Thyroid gland (tissue), 4 donors: ENCODE measurements at places on chromosomes 13 and 19.

- no peak for DNase-seq
Observed at GRCh38 chr13:102584434-102584833, 12.4 kb upstream of the TPP2 start.

DNA sequence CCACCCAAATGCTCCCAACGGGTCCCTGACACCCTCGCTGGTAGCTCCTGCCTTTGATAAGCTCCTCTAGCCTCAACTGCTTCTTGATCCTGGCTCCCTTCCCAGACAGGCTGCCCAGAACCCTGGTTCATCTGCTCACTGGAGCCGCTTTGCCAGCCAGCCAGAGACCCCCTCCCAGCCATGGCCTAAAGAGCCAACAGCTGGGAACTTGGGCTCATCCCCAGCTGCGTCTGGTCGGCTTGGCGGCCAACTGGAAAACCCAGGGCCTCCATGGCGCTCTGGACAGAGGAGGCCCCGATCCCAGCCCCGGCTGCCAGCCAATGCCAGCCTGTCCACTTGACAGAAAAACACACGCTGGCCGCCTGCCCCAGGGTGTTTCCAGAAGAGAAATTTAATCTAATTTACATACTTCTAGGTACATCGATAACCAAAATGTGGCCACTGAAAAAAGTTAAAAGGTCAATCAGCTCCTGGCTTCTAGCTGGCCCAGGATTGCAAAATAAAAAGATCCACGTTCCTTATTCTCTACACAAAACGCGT is 3.0 kb upstream of the AKAP8L start:
- DNase-seq: no peak

DNA sequence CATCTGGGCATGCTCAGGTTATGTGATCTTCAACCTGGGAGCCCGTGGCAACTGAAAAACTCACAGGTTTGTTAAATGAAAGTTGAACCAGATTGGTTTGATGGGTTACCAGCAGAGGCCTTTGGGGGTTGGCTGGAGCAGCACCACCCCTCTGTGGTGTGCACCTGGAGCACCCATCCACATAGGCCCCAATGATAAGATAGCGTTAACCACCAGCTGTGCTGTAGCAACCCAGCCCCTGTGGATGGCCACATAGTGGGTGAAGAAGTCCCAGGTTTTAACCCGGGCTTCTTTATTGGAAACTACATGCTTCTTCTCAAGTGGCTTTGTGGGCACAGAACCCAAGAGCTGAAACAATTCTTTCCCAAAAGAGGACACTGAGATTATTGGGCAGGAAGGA is 22.6 kb upstream of the MTIF3 start:
- no peak for DNase-seq

- no peak for DNase-seq
Observed at GRCh38 chr13:98459171-98459681, 117.7 kb downstream of the STK24 start.

DNA sequence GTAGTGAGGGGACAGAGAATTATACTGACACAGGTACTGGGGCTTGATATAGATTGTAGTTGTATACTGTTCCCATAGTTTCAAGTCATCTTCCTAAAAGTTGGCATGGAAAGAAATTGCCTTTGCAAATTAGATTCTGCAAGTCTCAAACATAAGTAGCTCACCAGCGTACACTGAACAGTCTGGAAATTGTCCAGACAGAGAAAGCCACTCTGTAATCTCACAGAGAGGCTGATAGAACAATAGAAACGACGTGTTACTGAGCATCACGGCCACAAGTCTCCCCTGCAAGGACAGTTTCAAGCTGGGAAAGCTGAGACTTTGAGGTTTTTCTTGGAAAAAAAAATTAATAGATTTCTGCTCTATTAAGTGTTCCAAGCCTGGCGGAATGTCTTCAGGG is 228.6 kb downstream of the DNAJC15 start:
- no peak for DNase-seq

GRCh38 chr19:49997709-49998108 is 27.5 kb downstream of the VRK3 start:
- DNase-seq: no peak

GRCh38 chr13:41064493-41064892 is 3.2 kb downstream of the WBP4 start:
- DNase-seq: no peak
